Cerebellum (tissue), 4 donors: ENCODE measurements at places on chromosomes 3 and 15.

GRCh38 chr15:74897300-74897701, 7.5 kb downstream of the MPI start:
- no peak for DNase-seq

DNA sequence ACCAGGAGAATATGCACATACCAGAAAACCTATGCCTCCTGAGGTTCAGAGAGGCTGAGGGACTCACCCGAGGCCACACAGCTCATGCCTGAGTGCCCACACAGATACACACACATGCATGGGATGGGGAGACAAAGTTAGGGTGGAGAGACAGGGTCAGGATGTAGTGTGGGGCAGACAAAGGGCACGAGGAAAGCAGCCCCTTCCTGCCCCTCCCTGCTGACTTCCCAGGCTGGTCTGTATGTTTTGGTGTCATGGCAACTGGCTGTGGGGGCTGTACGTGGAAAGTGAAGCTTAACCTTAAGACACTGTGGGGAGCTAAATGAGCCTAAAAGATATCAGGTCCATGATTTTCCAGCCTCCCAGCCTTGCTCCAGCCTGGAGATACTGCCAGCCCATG, 57.8 kb downstream of the EPHB3 start:
- DNase-seq: no peak

- DNase-seq: no peak
Observed at GRCh38 chr3:124089214-124089613, 97.3 kb upstream of the ROPN1 start.

GRCh38 chr15:95520511-95520910, 810.0 kb upstream of the NR2F2 start:
- DNase-seq: no peak
